ENCODE measurements at places on chromosomes 3 and 15.

DNA sequence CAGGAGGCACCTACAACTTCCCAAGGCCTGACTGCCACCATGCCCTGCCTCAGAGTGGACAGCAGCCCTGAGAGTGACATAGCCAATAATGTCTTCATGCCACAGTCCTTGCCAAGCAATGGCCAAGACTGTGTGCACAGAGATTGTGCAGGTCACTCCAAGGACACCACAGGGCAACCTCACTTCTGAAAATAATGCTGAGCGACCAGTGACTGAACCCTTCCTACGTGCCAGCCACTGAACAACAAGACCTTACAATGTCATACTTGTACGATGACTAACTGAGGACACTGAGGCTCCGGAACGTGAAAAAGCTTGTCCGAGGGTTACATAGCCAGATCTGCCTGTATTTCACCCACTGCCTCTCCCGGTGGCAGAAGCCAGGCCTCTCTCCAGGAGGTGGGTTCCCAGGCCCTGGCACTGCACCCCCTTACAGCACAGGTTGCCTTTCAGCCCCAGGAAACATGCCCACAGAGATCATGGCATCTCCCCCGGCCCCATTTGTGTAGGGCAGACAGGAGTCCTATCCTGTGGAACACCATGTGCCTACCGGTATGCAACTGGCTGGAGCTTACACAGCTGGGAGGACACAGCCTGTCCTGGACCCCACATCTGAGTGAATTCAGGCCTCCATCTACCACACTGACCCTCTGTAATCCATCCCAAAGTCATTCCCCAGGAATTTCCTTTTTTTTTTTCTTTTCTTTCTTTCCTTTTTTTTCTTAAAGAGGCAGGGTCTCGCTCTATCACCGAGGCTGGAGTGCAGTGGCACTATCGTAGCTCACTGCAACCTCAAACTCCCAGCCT lies 72.3 kb downstream of the SLC12A8 start:
- H3K27ac ChIP-seq, result peak overlapping the region; percentile 75
- no peak overlapping the region for H3K4me3 ChIP-seq
- peaks cover 9% of the 10 kb centered on the region for H3K36me3 ChIP-seq
- peaks cover 53% of the 10 kb centered on the region for H3K27me3 ChIP-seq

GRCh38 chr15:29124581-29125381 lies 144.8 kb downstream of the NSMCE3 start:
- no peak overlapping the region for H3K4me3 ChIP-seq
- H3K36me3 ChIP-seq, result no peaks in the 10 kb centered on the region
- H3K4me1 ChIP-seq, result no peaks in the 10 kb centered on the region
- DNase-seq, result no peak
- H3K27me3 ChIP-seq, result no peaks in the 10 kb centered on the region

DNA sequence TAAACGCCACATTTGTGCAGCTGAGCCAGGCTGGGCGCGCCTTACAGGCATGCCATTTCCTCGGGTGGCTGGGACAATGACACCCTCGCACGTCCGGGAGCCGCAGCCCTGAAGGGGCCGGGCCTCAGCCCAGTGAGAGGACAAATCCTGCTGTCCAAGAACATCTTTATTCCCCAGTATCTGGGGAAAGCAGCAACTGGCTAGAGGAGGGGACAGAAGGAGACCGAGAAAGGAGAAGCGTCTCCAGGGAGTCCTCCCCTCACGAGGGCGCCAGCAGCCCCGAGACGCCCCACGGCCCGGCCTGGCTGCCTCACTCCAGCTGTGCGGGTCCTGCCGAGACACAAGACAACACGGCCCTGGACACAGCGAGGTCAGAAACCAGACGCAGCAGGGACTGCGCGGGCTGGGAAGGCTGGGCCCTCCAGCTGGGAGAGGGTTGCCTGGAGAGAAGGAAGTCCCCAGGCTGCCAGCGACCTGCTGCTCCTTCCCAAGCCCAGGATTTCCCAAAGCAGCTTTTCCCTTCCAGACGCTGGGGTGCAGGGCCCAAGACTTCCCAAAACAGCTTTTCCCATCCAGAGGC lies 130.2 kb downstream of the CHSY1 start:
- peaks cover 14% of the 10 kb centered on the region for H3K36me3 ChIP-seq
- peak overlapping the region; percentile 88 for H3K27ac ChIP-seq
- H3K4me1 ChIP-seq, result peaks cover 53% of the 10 kb centered on the region
- no peaks in the 10 kb centered on the region for H3K27me3 ChIP-seq

- no peaks in the 10 kb centered on the region for H3K36me3 ChIP-seq
- H3K4me3 ChIP-seq, result no peak overlapping the region
- H3K4me1 ChIP-seq, result no peaks in the 10 kb centered on the region
- no peak for DNase-seq
- H3K27me3 ChIP-seq, result no peaks in the 10 kb centered on the region
- H3K27ac ChIP-seq, result no peak overlapping the region
These were observed 299.8 kb upstream of the GOLIM4 start for GRCh38 chr3:168395551-168395950.

DNA sequence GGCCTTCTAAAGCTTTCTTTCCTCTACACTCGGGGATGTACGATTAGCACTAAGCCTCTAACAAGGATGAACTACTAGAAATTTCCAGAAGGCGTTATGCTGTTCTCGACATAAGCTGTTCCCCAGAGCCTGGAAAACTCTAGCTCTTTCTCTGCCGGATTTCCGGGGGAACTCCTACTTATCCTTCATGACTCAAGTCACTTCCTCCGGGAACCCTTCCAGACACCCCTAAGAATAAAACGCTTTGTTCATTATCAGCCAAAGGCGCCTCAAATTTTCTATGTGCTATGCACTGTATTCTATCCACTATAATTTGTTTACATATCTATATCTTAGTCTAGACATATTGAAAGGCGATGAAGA lies 455 bp upstream of the SNAP23 start:
- H3K27ac ChIP-seq, result peak overlapping the region; percentile 93
- peaks cover 7% of the 10 kb centered on the region for H3K36me3 ChIP-seq
- no peaks in the 10 kb centered on the region for H3K27me3 ChIP-seq
- peaks cover 67% of the 10 kb centered on the region for H3K4me1 ChIP-seq

GRCh38 chr3:126270145-126270811 lies 86.9 kb downstream of the KLF15 start:
- H3K27ac ChIP-seq, result no peak overlapping the region
- H3K4me3 ChIP-seq, result no peak overlapping the region
- H3K4me1 ChIP-seq, result no peaks in the 10 kb centered on the region
- no peak for DNase-seq

DNA sequence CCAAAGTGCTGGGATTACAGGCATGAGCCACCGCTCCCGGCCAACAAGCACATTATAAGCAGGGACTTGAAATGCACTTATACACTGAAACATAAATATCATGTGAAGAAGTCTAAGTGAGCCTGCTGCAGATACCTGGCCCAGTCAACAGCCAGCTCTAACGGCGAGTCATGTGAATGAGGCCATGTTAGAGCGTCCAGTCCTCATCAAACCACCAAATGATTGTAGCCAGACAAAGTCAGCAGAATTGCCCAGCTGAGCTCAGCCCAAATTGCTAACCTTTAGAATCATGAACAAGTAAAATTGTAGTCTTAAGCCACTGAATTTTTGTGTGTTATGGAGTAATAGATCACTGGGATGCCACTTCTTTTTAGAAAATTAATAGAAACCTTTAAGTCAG lies 37.8 kb upstream of the UACA start:
- H3K27me3 ChIP-seq, result no peaks in the 10 kb centered on the region
- no peak for DNase-seq
- H3K36me3 ChIP-seq, result no peaks in the 10 kb centered on the region
- H3K27ac ChIP-seq, result no peak overlapping the region

DNA sequence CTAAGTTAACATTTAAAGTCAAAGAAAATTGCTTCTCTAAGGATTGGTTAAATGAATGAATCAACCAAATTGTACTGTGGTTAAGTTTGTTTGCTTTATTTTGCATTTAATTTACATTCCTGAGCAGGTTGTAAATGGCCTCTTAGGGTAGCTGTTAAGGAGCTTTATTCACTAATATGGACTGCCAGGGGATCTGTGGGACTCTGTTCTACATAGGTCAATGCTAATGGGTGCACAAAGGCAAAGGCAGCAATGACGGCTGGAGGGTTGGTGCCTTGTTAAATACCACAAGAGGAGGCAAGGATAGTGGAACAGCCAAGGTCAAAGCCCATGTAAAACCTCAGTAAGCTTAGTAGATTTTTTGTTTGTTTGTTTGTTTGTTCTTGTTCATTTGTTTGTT lies 89.3 kb upstream of the P2RY1 start:
- H3K4me1 ChIP-seq, result no peaks in the 10 kb centered on the region
- H3K27ac ChIP-seq, result no peak overlapping the region
- no peak overlapping the region for H3K4me3 ChIP-seq
- DNase-seq, result no peak
- peaks cover 22% of the 10 kb centered on the region for H3K27me3 ChIP-seq
- H3K36me3 ChIP-seq, result no peaks in the 10 kb centered on the region

- H3K36me3 ChIP-seq, result no peaks in the 10 kb centered on the region
- H3K27me3 ChIP-seq, result peaks cover 23% of the 10 kb centered on the region
- H3K4me3 ChIP-seq, result no peak overlapping the region
- no peaks in the 10 kb centered on the region for H3K4me1 ChIP-seq
These were observed 87.0 kb upstream of the ST8SIA2 start for GRCh38 chr15:92306663-92307062.

- H3K4me1 ChIP-seq, result peaks cover 7% of the 10 kb centered on the region
- DNase-seq, result no peak
- peaks cover 48% of the 10 kb centered on the region for H3K27me3 ChIP-seq
- no peak overlapping the region for H3K4me3 ChIP-seq
- no peak overlapping the region for H3K27ac ChIP-seq
- H3K36me3 ChIP-seq, result no peaks in the 10 kb centered on the region
These were observed 371 bp upstream of the CLSTN2 start for GRCh38 chr3:139934613-139935015.

GRCh38 chr3:171321559-171322360 lies 138.4 kb downstream of the TNIK start:
- H3K4me1 ChIP-seq, result peaks cover 2% of the 10 kb centered on the region
- H3K36me3 ChIP-seq, result peaks cover 9% of the 10 kb centered on the region
- no peak overlapping the region for H3K27ac ChIP-seq
- H3K27me3 ChIP-seq, result no peaks in the 10 kb centered on the region

GRCh38 chr3:169755488-169755887 lies 9.4 kb downstream of the TERC start:
- H3K27ac ChIP-seq, result no peak overlapping the region
- no peak for DNase-seq
- no peaks in the 10 kb centered on the region for H3K36me3 ChIP-seq
- peaks cover 19% of the 10 kb centered on the region for H3K4me1 ChIP-seq
- H3K4me3 ChIP-seq, result no peak overlapping the region
- peaks cover 14% of the 10 kb centered on the region for H3K27me3 ChIP-seq

DNA sequence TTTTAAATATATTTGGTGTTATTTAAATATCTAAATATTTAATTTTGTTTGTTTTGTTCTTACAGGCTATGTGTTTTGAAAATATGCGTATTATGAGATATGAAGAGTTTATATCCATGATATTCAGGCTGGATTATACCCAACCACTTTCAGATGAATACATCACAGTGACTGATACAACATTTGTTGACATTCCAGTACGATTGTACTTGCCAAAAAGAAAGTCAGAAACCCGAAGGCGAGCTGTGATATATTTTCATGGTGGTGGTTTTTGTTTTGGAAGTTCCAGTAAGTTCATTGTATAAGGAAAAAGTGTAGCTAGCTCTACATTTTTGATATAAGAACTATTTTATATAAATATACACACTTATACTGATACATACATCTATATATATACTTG lies 6.9 kb downstream of the AADACL2 start:
- H3K4me1 ChIP-seq, result no peaks in the 10 kb centered on the region
- no peak overlapping the region for H3K4me3 ChIP-seq
- H3K27me3 ChIP-seq, result no peaks in the 10 kb centered on the region
- no peaks in the 10 kb centered on the region for H3K36me3 ChIP-seq
- H3K27ac ChIP-seq, result no peak overlapping the region

DNA sequence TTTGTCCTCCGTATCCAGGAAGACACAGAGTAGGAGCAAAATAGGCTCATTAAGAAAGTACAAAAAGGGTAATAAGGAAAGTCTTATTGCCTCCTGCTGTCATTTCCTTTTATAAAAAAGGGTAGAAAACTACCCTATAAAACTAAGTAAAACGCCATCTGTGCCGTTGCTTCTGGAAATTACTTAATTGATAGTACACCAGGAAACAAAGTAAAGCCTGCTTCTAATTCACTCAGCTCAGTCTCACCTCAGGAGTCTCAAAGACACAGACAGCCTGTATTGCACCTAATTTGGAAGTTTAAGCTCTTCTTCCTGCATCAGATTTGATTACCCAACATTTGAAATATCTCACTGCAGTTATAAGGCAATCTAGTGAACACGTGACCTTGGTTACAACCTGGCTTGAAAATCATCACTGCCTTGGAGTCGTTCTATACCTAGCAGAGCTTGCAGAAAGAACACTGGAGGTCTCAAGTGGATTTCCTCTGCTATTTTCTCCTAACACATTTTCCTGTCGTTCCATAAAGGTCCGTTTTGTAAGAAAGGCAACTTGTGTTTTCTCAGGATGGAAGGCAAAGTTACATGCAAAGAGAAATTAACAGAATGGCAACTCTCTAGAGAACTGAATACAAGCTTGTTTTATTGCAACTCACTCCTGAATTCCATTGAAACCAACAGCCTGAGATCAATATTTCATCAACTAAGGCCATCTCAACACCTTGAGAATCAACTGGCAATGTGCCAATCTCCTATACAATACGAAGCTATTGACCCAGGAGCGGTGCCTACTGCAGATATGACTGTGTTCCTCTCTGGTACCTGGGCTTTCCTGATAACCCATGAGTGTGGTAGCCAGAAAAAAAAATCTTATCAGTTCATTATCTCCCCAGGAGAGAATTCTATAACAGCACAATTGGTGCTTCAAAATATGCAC lies 203.3 kb upstream of the LMCD1 start:
- no peak overlapping the region for H3K27ac ChIP-seq
- H3K4me1 ChIP-seq, result peaks cover 4% of the 10 kb centered on the region

DNA sequence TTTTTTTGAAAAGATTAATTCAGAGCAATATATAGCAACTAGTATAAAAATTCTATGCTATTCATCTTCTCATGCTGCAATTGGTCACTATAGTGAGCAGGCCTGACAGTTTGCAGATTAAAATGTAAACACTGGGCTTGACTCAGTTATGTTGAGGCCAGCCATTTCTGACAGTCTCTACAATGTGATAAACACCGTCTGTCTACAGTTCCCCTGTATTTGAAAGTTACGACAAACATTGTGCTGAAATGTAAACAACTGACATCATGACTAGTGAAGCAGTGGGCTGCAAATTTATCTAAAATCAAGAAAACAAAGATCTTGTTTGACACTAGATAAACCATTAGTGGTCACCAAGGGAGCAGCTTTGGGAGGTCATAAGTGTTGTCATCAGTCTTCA lies 197.4 kb downstream of the ISL2 start:
- H3K27me3 ChIP-seq, result no peaks in the 10 kb centered on the region
- H3K4me1 ChIP-seq, result no peaks in the 10 kb centered on the region
- H3K27ac ChIP-seq, result no peak overlapping the region
- no peak overlapping the region for H3K4me3 ChIP-seq

GRCh38 chr15:63915209-63915872 lies 81.6 kb upstream of the HERC1 start:
- H3K4me3 ChIP-seq, result no peak overlapping the region
- H3K27me3 ChIP-seq, result peaks cover 3% of the 10 kb centered on the region
- no peaks in the 10 kb centered on the region for H3K36me3 ChIP-seq
- H3K4me1 ChIP-seq, result peaks cover 7% of the 10 kb centered on the region
- H3K27ac ChIP-seq, result no peak overlapping the region
